NCI-H446 treated with DMSO at 0.1 percent for 48 hours (cell line): ENCODE measurements at places on chromosomes 11 and 22.
A peak's percentile ranks its signal among the peaks of the same experiment; 100 is the strongest.

- DNase-seq = no peak
Observed at GRCh38 chr22:45425101-45425500, 11.6 kb downstream of the RIBC2 start.

- DNase-seq = no peak
Observed at GRCh38 chr11:3995949-3996554, 98.5 kb upstream of the RRM1 start.

GRCh38 chr11:71472357-71472885, 19.4 kb downstream of the NADSYN1 start:
- DNase-seq = no peak

- no peak for DNase-seq
Observed at GRCh38 chr11:133895061-133895479, 49.8 kb upstream of the SPATA19 start.

DNA sequence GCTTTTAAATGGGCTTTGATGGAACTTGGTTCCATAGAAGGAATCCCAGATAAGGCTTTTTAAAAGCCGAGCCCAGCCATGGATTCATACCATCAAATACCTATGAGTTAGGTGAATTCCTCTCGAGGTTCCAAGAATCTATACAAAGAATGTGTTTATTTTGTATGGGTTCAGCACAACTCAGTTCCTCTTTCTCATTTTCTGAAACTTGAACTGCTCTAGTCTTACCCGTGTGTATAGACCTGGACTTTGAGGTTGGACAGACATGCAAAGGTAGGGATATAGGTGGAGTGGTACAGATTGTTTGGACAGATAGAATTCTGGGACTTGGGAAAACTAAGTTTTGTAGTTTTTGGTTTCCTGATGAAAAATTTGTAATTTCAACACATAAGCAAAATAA, 97.9 kb downstream of the PGR start:
- DNase-seq = no peak

- DNase-seq = no peak
Observed at GRCh38 chr11:119940401-119940976, 197.4 kb downstream of the TRIM29 start.

DNA sequence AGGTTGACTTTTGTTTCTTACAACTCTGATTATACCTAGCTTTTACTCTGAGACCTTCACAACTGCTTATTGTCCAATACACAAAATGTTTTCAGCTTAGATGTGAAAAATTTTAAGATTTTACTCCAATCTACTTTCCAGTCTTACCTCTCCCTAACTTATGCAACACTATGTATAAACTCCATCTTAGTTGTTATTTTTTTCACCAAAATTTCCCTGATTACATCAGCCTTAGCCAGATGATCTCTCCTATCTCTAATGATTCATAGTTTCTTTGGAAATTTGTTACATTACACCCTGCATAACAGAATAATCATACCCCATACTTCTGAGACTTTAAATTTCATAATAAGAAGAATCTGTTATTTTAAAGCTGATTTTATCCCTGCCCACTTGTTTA, 621.0 kb upstream of the ANO3 start:
- DNase-seq = no peak

DNA sequence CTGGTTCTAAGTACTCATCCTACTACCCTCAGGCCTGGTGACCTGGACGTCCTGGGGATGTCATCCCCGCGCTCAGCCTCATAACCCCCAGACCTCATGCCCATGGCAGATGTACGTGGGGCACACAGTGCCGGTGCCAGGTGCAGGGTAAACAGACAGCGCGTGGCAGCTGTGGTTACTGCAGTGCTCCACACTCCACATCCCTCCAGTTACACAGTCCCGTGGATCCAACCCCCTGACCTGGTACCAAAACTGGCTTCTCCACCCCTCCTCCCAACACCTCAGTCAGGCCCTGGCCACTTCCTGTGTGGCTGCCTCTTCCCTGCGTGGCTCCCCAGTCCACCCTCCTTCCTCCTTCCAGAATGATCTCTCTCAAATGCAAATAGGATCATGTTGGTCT, 95.2 kb downstream of the DSCAML1 start:
- DNase-seq = no peak

- no peak for DNase-seq
Observed at GRCh38 chr22:37659066-37659896, 758 bp downstream of the PDXP start.

DNA sequence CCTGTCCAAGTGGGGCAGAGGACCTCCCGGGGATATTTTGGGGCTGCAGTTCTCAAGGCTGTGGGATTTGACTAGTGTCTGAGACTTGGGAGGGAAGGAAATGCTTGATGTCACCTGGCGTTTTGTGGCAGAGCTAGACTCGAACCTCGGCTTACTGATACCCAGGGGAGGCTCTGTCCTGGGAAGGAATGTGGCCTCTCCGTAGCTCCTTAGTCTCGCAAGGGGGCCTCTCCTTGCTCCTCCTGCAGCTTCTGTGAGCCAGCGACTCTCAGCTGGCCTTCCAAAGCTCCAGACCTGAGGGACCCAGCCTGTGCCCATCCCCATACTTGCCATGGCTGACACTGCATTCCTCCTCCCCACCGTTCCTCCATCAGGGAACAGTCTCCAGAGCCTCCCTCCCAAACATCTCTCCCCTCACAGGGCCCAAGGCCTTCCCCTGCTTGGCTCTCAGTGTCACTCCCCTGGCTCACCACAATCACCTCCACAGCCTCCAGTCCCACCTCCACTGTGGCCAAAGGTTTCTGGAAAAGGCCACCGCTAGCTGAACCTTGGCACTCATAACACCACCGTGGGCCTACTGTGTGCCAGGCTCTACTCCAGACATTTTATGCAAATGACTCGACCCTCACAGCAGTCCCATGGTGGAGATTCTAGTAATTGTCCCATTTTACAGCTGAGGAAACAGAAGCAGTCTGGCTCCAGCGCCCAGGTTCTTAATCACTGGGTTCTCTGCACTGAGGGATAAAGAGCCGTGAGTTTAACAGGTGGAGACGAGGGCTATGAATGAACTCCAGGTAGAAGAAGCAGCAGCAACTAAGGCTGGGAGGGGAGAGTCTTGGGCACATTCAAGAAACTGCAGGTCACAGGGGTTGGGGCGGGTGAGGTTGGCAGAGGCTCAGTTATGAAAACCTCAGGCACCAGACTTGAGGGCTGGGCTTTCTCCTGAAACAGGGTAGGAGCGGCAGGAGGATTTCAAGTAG, 12.1 kb downstream of the P2RY2 start:
- no peak for DNase-seq

DNA sequence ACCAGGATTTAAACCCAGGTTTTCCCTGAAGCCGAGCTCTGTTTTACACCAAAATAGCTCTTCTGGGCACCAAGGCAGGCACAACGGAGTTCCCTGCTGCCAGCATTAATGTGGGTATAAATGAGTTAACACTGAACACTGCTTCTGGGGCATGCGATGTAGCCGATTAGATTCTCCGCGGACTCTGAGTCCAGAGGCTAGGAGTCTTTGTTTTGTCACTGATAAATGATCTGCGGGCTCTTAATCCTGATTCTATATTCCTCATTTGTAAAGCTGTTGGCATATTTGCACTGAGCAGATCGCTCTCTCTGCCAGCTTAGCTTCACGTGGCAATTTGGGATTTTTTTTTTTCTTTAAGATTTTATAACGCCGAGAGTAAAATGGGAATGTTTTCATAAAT, 16.8 kb upstream of the LDLRAD3 start:
- no peak for DNase-seq

DNA sequence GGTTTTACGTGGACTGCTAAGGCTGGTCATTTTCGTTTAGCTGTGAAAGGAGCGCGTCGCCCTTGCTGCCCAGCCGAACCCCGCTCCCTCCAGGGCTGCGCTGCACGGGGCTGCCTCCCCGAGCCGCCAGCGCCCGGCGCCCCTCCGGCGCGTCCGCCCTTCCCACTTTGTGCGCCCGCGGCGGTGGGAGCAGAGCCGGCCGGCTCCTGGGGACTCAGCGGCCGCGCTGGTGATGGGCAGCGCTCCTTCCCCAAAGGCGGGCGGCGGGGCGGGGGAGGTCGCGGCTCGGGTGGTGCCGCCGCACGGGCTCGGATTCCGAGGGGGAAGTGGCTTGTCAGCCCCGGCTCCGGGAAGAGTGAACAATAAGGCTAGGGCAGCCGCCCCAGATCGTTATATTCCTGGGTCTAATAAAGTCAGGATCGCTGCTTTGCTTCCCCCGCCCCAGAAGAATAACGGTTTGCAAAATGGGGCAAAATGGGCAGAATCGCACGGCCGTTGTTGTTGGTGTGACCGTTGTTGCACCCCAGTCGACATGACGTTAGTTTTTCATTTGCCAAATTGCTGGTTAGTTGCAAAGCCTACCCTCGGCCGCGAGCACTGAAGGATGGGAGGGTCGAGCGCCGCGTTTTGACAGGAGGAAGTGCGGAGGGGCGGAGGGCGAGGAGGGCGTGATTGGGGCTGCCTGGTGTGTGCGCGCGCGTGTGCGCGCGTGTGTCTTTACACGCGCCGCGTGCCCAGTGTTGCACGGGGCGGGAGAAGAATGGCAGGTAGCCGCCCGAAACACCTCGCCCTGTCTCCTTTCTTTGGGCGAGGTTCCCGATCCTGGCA, 745 bp downstream of the NCAM1 start:
- DNase-seq = peak; percentile 52

DNA sequence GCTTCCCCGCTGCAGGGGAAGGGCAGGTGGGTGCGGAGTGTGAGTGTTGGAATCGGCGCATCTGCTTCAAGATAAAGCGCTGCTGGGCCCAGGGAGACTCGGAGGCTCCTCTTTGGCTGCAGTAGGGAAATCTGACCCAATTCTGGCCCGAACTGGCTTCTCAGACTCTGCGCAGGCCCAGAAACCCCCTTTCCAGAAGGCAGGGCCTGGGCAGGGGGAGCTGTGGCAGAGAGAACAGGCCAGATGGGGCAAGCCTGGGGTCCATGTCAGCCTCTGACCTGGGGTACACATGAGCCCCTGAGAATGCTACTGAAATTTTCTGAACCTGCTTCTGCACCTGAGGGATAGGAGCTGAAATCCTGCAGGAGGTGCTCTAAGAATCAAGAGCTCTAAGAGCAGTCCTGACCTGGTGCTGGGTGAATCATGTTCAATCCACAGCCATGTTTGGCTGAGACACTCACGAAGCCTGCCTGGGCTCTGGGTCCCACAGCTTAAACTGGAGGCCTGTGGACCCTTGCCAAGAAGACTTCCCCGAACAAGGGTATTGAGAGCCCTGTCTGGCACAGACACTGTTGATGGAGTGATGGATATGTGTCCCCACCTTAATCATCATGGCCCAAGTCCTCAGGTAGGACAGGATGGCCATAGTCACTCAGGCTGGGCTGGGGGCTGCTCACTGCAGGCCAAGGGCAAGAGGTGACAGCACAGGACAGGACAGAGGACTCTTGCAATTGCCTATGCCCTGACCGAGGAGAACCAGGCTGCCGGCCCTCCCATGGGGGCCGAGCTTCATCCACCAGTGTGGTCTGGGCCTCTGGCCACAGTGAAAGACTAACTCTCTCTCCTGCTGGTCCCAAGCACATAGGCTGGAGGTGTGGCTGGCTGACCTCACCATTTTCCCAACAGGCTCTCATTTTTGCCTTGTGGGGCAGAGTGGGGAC, 6.9 kb downstream of the RAB3IL1 start:
- no peak for DNase-seq

- no peak for DNase-seq
Observed at GRCh38 chr11:116852261-116853031, 15.0 kb upstream of the APOA1 start.

DNA sequence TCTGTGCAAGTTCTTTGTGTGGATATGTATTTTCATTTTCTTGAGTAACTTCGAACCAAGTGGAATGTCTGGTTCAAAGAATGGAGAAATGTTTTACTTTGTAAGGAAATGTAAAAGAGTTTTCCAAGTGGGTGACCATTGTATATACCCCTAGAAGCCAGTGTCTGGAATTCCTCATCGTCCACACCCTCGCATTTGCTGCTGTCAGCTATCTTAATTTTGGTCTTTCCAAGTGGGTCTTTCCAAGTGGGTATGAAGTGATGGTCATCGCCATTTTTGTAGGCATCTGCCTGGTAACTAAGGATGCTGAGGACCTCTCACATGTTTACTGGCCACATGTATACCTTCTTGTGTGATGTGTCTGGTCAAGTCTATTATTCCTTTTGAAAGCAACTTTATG, 547.5 kb downstream of the TBC1D22A start:
- no peak for DNase-seq

DNA sequence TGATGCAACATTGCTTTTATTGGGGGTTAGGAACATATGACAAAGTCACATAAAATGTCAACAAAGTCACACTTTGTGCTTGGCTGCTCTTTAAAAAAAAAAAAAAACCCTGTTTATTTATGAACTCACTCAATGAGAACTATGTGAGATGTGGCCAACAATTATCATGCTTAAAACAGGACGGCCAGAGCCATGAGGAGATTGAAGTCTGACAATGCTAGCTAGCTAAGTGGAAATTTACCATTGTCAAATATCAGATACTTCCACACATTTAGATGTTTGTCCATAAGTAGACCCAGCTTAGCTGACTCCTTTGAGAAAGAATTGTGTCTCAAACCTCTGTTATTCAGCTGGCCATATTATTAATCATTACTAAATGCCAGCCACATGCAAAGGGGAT, 26.9 kb downstream of the BLID start:
- no peak for DNase-seq

- no peak for DNase-seq
Observed at GRCh38 chr11:7591987-7592386, 78.2 kb downstream of the PPFIBP2 start.

GRCh38 chr11:313304-313786, 495 bp upstream of the IFITM1 start:
- no peak for DNase-seq

GRCh38 chr11:74849525-74850391, 99.1 kb downstream of the XRRA1 start:
- no peak for DNase-seq

DNA sequence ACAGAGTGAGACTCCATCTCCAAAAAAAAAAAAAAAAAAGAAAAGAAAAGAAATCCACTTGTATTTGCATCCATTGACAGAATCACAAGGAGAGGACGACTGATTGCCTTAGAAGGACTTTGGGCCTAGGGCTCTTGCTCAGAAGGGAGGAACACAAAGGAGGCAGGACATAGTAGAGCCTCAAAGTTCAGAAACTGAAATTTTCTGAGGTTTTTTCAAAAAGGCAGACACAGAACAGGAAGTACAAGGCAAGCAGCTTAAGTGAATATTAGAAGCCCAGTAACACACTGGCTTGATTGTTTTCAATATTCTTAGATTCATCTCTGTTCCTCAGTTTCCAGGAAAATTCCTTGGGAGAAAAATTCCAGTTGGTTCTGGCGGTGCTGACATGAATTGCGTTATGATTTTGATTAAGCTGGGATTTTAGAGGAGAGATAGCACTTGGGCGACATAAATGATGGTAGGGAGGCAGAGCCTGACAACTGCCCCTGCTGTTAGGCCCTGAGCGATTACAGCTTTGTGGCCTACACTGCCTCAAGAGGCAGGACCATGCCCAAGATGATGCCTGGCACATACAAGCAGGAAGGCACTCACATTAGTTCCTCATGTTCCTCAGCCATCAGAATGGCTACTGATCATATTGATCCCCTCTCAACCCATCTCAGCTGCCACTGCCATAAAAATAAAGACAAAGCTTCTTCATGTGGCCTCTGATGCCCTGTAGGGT, 15.3 kb downstream of the CLPB start:
- DNase-seq = no peak
